ENCODE measurements at places on chromosomes 7 and 10.

GRCh38 chr7:2034291-2035201 lies 198.2 kb downstream of the MAD1L1 start:
- DNase-seq, result no peak

- DNase-seq, result no peak
Observed at GRCh38 chr10:72738486-72738885, 46.5 kb downstream of the MCU start.

DNA sequence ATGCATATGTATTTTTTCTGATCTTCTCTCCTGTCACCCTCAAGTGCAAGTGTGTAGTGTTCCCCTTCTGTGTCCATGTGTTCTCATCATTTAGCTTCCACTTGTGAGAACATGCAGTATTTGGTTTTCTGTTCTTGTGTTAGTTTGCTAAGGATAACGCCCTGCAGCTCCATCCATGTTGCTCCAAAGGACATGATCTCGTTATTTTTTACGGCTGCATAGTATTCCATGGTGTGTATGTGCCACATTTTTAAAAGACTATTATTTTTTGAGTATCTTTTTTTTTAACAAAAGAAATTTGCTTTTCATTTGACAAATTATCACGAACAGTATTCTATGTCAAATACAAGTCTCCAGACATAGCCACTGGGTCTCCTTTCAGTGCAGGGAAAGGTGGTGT lies 110.1 kb upstream of the ZNF746 start:
- DNase-seq, result no peak

- DNase-seq, result no peak
Observed at GRCh38 chr10:116001976-116002375, 271.0 kb downstream of the GFRA1 start.

DNA sequence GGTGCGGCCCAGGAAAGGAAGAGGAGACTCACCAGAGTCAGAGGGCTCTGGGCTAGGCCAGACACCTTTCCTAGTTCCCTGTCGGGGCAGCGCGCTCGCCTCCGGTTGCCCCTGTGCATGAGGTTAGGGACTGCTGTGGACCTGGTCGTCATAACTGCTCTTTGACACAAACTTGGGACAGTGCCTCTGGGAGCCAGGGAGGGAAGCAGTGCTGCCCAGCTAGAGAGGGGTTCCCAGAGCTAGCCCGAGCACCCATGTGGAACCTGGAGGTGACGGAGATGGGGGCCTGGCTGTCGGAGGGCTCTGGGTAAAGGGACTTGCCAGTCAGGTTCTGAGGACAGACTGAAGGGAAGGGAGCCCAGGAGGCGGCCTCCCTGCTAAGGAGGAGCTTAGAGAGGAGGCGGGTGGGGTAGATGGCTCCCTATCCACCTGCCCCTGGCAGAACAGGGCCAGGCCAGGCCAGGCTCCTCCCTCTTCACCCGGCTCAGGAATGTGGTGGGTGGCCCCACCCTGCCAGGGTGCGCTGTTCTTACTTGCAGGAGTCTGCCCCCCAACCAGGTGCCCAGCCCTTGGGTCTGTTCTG lies 29.7 kb downstream of the AGAP3 start:
- DNase-seq, result no peak

GRCh38 chr10:103525901-103526300 lies 32.4 kb downstream of the NEURL1 start:
- DNase-seq, result no peak

GRCh38 chr10:1126461-1126860 lies 70.3 kb downstream of the WDR37 start:
- no peak for DNase-seq

DNA sequence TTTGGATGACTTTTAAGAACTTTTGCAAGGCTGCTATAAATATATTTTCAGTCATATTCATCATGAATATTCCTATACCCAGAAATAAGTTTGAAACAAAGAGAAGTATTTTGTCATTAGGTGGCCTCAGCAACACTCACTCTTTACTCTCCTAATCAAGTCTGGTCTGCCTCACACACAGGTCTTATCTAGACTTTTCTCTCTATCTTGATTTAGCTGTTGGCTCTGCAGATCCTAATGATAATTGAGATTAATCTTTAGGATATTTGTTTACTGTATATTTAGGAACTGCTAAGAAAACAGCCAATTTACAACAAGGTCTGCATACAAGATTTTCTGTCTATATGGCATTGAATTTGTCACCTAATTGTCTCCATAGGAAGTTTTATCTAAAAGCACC lies 297.6 kb downstream of the PTEN start:
- DNase-seq, result no peak

DNA sequence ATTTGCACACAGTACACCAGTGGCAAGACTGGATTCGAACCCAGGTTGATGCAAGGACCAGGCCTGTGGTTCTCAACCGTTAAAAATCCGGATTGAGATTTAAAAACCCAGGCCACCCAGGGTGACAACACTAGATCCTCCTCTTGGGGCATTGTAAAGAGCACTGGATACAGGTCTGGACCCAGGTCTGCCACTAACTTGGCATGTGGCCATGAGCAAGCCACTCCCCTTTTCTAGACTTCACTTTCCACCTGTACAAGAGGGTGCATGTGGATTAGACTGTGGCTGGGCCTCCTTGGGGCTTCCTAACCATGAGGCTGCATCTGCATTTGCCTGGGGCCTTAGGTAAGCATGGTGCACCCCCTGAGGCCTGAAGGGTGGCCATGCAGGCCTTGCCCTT lies 21.7 kb upstream of the SLC29A3 start:
- DNase-seq, result no peak

DNA sequence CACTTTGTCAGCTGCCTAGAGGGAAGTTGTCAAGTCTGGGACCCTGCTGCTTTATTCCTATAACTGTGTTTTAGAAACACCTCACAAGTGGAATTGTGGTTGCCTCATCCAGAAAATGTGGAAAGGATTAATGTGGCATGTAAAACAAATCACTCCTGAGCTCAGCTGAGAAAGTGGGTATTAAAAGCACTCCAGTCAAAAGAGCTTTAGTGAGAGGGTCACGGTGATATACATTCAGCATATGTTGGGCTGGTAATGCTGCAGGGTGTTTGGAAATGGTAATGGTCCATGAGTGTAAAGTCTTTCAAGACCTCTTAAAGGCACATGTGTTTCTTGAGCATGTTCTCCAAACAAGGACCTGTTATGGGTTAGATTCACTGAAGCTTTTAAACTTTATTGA lies 318.2 kb upstream of the MEOX2 start:
- DNase-seq, result no peak

GRCh38 chr10:113788604-113789083 lies 37.2 kb downstream of the PLEKHS1 start:
- no peak for DNase-seq

DNA sequence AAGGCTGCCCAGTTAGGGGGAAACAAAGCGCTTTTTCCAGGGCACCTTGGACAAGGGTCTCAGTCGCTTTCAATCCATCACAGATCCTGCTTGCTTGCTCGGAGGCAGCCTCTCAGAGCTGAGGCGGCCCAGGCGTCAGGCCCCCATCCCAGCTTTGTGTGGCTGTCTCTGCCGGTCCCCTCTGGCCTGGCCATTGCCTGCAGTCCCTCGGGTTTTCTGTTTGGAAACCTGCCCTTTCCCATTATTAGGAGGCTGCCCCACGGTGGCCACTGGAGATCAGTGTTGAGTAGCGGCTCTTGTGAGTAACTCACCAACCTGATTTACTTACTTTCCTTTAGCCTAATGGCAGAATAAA lies 216.1 kb downstream of the GLRX3 start:
- no peak for DNase-seq

DNA sequence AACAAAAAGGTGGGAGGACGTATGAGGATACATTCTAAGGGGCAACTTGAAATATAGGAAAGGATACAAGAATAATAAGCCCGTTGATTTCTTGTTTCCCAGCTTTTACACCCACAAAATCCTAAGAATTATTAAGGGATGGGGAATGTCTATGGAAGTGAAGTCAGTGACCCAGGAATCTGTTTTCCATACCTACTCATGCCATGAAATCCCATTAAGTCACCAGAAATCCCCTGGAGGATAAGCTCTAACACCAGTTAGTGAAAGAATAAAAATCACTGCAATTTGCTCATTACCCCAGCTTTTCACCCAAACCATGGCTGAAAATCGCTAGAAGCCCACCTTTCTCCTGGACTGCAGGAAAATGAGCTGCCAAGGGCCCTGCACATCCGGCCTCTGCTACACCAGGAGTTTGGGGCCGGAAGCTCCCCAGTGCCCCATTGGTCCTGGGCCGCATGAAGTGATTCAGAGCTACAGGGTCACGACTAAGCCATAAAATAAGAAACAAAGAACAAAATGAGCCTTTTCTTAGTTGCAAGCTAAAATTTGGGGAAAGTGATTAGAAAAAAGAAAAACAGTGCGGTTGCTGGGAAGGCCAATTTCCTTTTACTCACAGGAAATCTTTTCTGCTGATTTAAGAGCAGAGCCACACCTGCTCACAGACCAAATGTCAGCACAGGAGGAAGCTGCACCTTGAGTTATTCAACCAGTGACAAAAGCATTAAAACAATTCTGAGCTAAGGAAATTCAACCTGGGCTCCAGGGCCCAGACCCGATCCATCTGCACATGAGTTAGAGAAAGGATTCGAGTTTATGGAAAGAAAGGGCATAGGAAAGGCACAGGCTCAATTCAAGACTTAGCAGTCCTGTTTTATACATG lies 40.3 kb downstream of the HIPK2 start:
- DNase-seq, result no peak

GRCh38 chr10:21194510-21194993 lies 297.4 kb upstream of the NEBL start:
- no peak for DNase-seq

GRCh38 chr7:143385891-143386781 lies 5.0 kb downstream of the ZYX start:
- no peak for DNase-seq

- no peak for DNase-seq
Observed at GRCh38 chr10:28036587-28036986, 37.7 kb upstream of the ODAD2 start.

- no peak for DNase-seq
Observed at GRCh38 chr7:99422186-99422585, 13.4 kb downstream of the BUD31 start.

GRCh38 chr7:95755277-95755934 lies 16.9 kb upstream of the DYNC1I1 start:
- DNase-seq, result no peak

GRCh38 chr7:5546626-5547025 lies 123.0 kb upstream of the TNRC18 start:
- DNase-seq, result no peak

DNA sequence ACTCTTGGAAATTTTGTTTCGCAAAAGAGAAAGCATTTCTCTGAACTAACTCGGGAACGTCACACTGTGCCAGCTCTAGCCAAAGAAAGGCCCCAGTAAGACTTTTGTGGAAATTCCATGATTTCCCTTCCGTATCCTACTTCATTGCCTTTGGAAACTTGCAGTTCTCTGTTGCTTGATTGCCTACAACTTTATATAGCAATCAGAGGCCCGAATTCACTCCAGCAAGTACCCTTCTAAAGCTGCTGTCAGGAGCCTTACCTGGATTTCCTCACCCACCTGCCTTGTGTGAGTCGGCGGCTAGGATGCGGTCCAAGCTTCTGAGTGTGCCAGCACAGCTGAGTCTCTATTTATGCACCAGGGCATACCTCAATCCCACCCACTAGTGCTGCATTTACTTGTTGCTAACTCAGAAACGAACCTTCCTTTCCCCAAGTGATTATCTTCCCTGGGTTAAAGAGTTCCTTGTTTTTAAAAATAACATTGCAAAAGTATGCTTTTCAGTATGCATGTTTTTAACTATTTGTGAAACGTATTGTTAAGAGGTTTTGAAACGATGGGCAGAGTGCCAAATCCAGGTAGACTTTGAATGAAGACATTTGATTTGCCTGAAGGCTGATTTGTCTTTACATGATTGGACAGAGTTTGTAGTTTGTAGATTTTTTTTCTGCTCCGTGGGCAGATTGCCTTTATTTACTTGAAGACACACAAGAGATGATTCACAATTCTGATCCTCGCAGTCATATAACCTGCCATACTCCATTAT lies at the start of gene AGR2:
AGR2 (minus strand) TSS at position 326 of the 766 bp plus-strand sequence. CDS start 3,203 bp downstream, outside the sequence.
- DNase-seq, result no peak

DNA sequence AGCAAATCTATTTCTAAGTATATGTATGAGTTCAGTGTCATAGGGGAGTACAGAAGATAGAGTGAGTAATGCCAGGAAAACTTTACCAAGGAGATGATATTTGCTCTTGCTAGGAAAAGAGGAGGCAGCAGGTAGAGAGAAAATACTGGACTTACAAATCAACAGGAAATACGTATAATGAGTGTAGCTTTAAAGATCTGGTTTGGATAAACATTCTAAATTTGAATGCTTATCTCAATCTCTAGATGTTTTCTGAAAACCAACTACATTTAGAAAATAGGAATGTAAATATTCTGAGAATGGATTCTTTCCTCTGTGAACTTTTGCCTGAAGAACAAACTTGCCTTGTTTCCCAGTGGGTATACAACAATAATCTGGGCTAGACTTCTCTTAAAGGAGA lies 46.9 kb upstream of the GNAI1 start:
- no peak for DNase-seq

- no peak for DNase-seq
Observed at GRCh38 chr7:72335561-72336381, 76.4 kb downstream of the CALN1 start.

GRCh38 chr10:117921421-117921820 lies 125.3 kb downstream of the RAB11FIP2 start:
- DNase-seq, result no peak

GRCh38 chr10:71973777-71974488 lies 9.7 kb downstream of the CHST3 start:
- no peak for DNase-seq

DNA sequence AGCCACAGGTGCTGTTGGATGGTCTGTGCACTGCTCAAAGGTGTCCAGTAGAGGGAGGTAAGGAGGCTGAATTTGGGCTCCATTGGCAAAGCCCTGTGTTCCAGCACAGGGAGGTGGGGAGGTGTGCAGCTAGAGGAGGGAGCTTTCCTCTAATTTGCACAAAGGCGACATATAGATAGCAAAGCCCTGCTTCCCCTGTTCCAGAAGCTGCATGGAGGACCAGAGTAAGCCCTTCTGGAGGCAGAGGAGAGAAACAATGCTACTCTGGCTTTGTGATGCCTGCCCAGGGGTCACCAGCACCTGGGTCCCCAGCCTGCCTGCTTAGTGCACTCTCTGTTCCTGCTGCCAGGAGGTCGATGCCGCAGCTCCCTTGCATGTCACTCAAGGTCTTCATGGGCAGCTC lies 3.4 kb upstream of the ARHGAP22 start:
- DNase-seq, result no peak

- no peak for DNase-seq
Observed at GRCh38 chr10:88803641-88804040, 1.1 kb downstream of the LIPM start.

GRCh38 chr10:37732685-37733084 lies 124.7 kb downstream of the ZNF248 start:
- no peak for DNase-seq

GRCh38 chr10:63388421-63389031 lies 77.3 kb downstream of the JMJD1C start:
- no peak for DNase-seq

DNA sequence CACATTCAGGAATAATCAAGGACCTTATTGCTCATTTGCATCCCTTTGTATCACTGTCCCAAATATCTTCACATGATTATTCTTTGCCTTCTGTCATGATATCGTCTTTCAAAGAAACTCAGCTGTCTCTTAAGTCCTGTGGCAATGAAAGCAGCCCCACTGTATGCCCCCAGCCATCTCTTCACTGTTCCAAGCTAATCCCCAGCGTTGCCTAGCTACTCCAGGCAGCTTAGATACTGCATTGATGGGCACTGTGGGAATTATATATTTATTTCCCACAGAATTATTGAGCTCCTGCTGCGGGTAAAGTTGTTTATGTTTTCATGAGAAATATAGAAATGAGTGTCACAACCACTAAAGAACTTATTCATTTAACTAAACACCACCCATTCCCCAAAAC lies 38.8 kb downstream of the SND1 start:
- no peak for DNase-seq

GRCh38 chr10:30038781-30039536 lies 20.4 kb downstream of the JCAD start:
- DNase-seq, result no peak
